ENCODE measurements at places on chromosomes 16 and 17. TPM values are rescaled to one million over a fixed set of nuclear protein-coding genes. Genes with fewer than 3 reads are reported as not detected.

The MYH3 gene
- 0.07 TPM for total RNA-seq

The C16orf86 gene
- total RNA-seq, result 2.6 TPM

The CARHSP1 gene
- 155 TPM for total RNA-seq

DNA sequence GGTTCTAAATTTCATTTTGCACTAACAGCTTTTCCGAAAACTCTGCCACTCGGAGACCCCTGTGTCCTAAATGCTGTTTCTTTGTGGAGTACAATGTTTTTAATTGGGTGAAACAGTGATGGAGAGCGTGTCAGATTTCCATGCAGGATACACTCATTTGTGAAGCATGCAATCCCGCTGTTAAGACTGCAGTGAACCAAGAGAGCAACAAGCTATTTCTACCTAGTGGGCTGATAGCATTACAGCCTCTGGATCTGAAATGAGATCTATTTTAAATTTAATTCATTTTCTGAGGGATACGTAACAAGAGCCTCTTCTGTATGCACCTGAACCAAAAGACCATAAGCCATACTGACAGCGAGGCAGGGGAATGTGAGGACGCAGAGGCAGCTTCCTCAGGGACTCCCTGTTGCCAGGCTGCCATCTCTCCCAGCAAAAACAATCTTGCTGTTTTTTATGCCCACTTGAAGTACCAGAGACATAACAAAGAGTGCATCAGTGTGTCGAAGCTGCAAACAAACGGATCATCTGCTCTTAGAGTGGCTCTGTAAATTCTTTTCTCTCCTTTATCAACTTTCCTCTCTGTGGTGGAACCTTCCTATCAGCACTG is 199.9 kb upstream of the COX10 start:
- DNase-seq, result no peak

All from pulmonary artery endothelial cell (primary cell).